Activated effector memory CD4-positive, alpha-beta T cell treated with anti-CD3 and anti-CD28 coated beads, Interleukin-2, amount 50 U/mL, for 16 hours (primary cell): ENCODE measurements at places on chromosomes 5 and 9.
A peak's percentile ranks its signal among the peaks of the same experiment; 100 is the strongest.

- no peak for DNase-seq
These were observed 7.3 kb downstream of the RNF14 start for GRCh38 chr5:141976176-141976575.

DNA sequence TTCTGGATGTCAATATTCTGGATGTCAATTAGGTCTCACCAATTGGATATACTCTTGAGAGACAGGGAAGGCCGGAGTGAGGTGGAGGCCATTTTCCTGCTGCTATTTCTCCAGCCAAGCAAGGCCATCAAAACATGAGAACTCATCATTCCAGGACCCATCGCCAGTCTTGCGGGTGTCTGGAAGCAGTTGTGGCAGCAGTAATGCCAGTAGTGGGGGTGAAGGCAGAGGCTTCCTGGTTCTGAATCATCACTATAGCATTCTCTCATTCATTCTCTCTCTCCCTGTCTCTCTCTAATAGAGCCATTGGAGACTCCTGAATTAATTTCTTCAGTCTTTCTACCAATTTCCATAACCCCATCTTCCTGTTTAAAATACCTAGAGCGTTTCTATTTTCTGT lies 71.8 kb downstream of the EGFLAM start:
- no peak for DNase-seq

DNA sequence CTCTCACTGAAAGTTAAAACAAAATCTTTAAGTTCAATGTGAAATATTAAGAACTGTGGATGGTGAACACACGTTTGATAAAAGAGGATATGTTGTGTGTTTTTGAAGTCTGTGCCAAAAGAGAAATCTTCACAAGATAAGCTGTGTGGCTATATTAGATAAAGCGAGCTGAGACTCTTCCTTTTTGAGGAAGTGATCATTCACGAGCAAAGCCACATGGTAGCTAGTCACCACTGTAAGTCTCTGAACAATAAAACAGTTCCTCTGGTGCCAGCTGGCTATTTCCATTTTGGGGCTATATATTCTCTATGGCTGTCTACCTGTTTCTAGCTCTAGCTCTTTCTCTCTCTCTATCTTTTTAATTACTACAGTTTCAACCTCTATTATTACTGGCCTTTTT lies 1849.2 kb upstream of the C9orf72 start:
- no peak for DNase-seq

DNA sequence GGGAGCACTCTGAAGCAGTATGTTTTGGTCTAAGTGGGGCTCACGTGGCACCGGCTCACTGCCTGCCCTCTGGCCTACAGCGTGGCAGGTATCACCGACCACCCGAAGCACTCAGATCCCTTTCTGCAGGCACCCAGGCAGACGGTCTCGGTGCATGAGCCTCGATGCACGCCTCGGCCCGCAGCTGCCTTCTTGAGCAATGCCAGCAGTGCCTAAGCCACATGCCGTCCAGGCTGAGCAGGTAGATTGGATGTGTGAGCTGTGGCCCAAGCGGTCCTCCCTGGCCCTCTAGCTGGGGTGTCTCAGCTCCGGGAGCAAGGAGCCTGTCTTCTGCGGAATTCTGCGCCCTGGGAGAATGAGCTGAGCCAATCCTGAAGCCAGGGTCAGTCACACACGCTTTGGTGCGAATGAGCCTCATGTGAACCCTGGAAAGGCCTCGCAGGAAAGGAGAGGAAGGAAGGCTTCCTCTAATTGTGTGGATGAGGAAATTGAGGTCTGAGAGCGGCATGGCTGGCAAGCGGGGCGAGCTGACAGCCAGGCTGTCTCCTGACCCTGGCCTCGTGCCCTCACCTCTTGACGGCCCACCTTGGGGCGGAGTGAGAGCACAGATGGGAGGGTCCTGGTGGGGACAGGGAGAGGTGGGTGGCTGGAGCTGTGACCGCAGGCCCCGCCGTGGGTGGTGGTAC lies 14.4 kb downstream of the RXRA start:
- no peak for DNase-seq

DNA sequence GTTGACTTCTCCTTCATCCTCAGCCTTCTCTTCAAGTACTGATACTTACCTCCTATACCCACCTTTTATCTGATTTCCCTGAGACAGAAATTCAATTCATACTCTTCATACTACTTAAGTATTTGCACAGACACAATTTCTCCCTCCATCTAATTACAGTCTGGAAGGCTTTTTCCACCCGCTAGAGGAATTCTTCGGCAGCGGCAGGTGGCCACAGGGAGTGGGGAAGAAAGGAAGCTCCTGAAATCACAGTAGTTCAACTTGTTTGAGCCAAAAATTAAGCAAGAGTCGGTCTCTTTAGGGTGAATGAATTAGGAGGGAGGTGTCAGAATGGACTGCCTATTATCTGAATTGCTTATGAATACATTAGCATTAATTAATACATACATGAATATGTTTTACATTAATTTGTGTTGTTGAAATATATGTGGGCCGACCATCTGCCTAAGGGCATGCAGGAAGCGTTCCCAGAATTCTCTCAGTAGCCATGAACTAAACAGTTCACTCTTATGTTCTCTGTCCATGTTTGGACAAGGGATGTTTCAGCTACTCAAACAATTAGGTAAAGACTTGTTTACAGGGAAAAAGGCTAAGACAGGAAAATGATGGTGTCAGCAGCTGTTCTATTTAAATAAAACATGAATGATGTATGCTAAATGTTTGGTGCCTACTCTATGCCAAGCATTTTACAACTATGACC lies 101.4 kb upstream of the SMARCA2 start:
- DNase-seq = no peak

DNA sequence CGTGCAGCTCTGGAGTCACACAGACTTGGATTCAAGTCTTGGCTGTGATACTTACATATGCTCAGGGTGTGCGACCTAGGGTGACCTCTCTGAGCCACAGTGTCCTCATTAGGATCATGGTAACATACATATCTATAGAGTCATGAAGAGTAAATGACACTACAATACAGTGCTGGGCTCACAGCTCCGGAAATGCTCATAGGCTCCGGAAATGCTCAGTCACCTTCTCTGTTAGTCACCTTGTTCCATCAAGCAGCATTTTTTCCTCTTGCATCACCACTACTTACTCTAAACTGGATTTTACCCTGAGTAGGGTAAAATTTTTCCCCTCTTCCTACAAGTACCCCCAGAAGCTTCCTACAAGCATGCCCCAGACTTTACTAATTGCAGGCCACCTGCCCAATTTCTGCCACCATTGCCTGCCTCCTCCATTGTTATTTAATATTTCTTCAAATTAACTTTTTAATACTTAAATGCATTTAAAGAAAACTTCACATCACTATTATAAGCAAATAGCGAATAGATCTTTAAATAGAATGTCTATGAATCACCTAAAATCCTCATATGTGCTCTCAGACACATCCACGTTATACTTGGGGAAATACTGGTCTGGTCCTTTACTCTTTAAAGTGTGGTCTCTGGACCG lies 147.6 kb upstream of the SPRY4 start:
- DNase-seq = peak; percentile 83
